ENCODE measurements at places on chromosomes 12 and 14.

- DNase-seq: peak; percentile 27
Measured at GRCh38 chr14:75793806-75794205, 132.8 kb downstream of the TTLL5 start.

GRCh38 chr12:116354950-116355783 is 77.7 kb upstream of the MED13L start:
- peak; percentile 22 for DNase-seq

- DNase-seq: no peak
Measured at GRCh38 chr14:61553730-61554641, 141.3 kb upstream of the HIF1A start.

DNA sequence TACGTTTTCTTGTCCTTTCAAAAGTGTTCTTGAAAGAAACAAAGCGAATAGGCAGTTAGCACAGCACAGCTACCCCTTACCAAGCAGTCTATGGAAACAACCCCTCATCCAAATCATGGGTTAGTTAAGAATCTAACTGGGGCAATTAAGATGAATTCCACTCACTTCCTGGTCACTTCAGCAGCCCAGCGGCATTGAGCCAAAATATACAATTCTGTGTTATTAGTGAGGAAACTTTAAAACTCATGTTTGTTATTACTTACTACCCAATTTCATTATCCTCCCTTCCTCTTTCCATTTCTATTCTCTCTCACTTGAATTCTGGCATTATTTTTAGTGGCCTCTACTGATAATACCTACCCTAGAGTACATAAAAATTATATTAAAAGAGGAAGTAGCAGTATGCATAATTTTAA is 121.4 kb downstream of the PPHLN1 start:
- DNase-seq: peak; percentile 30

DNA sequence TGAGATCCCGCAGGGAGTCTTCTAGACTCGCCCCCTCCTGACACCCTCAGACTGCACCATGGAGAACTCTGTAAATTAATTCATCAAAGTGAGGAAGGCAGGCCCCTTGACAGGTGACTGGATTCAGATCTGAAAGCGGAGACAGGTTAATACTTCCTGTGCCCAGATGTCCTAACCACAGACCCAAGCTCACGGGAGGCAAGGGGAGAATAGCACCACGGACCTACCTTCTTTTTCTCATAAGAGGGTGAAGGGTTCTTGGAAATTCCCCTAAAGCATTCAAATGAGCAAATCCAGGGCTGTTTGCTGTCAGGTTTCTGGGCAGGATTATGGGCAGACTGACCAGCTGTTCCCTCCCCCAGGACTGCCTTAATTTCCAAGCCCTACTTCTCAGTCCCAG is 170.0 kb downstream of the ZFP36L1 start:
- no peak for DNase-seq

DNA sequence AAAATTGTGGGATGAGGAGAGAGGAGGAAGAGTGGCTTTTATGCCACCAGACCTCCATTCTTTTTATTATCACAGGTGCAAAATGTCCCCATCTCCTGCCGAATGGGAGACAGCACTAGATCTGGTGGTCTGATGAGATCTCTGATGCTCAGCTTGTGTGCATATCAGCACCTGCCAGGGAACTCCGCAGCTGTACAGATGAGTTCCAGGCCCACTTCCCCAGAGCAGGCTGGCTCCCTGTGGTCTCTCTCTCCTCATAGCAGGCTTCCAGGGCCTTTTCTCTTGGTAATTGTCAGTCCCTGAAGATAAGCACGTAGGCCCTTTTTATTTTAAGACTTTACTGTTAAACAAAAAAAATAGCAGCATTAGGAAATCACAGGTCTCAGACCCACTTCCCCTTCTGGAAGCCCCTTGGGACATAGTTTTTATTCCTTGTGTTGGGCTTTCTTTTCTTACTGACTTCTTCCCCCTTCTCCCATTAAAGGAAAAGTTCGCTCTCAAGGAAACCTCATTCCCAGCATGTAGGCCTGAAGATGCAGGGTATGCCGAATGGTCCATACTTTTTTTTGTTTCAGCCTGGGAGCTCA is 4.5 kb upstream of the TBC1D30 start:
- DNase-seq: no peak

DNA sequence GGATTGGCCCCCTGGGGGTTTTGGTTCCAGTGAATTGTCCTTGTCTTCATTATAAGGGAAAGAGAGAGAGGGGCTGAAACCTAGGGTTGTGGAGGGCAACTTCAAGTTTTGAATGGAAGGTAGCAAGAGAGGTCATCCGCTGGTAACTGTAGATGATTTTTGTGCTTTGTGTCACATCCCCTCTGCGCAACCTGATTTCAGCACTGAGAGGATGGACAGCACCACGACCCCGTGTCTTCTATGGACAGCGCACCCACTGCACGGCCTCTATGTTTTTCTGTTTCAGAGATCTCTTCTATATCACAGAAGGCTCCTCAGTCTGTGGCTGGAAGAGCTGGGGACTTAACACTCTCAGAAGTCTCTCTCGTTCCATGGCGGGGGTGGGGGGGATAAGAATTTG is 127.0 kb upstream of the RPH3A start:
- DNase-seq: peak; percentile 63

DNA sequence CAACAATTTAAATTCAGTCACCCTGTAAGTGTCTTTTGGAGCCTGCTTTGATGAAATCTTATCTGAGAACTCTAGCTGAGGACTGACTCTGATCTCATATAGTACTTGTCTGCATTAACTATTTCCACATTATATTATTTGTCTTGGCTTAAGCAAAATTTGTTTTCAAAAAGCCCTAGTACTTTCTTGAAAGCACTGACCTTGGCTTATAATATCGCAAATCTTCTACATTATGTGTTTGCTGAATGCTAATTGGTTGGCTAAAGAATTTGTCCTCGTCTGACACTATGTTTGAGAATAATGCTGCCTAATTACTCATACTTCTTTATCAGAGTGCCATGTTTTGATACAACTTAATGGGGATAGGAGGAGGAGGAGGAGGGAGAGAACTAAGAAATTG is 46.9 kb upstream of the FLRT2 start:
- DNase-seq: no peak

GRCh38 chr12:39116861-39117260 is 211.5 kb upstream of the CPNE8 start:
- no peak for DNase-seq

- no peak for DNase-seq
Measured at GRCh38 chr12:128415036-128415560, 148.1 kb downstream of the TMEM132C start.

DNA sequence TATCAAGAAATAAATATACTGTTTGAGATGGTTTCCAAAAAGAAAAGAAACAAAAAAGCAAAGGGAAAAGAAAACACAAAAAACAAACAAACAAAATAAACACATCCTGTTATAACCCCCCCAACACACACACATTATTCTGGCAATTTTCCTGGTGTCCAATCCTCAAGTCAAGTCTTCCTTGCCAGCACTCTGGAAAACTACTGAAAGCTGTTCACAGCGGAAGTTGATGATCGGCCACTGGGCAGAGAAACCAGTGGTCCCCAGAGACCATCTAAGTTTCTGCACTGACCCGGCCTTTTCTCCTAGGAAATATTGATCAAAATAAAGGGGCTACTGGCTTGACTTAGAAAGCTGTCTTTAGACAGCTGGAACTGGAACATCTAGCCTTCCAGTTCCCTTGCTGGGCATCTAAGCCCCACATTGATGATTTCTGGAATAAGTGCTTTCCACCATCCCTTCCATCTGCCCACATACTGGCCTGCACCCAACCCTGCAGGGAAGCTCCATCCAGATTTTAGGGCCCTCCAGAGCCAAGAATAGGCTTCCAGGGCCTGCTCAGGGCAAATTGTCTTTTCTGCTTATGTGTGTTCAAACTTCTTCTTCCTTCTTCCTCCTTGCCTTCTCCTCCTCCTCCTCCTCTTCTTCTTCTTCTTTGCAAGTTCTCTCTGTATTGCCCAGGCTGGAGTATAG is 11.6 kb upstream of the PPP1CC start:
- DNase-seq: no peak

DNA sequence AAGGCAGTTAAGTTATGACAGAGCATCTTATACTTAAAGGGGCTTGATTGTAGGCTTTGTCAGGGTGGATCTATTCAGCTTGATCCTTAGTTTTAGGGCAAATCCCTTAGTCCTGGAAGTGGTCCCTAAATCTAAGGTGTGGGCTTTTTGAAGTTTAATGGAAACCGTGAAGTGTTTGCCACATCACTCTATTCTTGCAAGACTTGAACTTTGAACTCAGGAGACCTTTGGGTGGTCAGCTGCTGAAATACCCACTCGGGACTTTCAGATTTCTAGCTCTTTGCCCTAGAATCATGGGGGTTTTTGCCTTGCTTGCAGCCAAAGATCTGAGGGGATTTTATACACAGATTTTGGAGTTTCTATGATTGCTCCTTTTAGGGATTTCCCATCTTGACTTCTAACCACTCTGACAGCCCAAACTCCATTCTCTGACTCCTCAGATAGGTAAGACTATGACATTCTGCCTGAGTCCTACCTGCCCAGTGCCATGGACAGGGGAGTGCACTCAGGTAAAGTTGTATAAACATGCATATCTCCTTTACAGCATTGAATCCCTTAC is 39.9 kb downstream of the SNAPC1 start:
- no peak for DNase-seq

DNA sequence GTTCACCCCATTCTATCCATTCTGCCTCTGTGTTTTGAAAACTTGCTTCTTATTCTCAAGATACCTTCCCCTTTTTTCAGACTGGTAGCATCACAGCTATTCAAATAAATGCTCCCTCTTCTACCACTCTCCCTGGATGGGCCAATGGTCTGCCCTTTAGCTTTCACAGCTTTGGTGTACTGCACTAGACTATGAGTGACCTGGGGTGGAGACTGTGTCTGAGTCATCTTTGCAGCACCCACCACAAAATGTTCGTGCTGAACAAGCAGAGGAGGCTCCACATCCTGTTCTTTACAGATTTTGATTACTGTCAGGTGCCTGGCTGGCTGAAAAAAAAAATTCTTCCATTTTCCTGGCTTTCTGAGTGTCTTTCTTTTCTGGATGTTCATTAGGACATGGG is 1104.1 kb upstream of the TMEM132C start:
- DNase-seq: peak; percentile 33

GRCh38 chr14:62269204-62269603 is 507.0 kb downstream of the SNAPC1 start:
- DNase-seq: peak; percentile 46

GRCh38 chr14:24681056-24681455 is 47.1 kb upstream of the GZMB start:
- DNase-seq: no peak

Measured in hematopoietic multipotent progenitor cell treated with erythropoietin and hydrocortisone succinate and interleukin-3 and kit ligand, for 4 days (in vitro differentiated cells).